ENCODE measurements at places on chromosomes 7 and 10. TPM values are rescaled to one million over a fixed set of nuclear protein-coding genes. Genes with fewer than 3 reads are reported as not detected.

Gene FEZF1
- total RNA-seq = not detected

Gene ARHGAP12
- 33.2 TPM for total RNA-seq

Gene GDF10
- 2.9 TPM for total RNA-seq

Gene EDRF1
- 42.7 TPM for total RNA-seq

DNA sequence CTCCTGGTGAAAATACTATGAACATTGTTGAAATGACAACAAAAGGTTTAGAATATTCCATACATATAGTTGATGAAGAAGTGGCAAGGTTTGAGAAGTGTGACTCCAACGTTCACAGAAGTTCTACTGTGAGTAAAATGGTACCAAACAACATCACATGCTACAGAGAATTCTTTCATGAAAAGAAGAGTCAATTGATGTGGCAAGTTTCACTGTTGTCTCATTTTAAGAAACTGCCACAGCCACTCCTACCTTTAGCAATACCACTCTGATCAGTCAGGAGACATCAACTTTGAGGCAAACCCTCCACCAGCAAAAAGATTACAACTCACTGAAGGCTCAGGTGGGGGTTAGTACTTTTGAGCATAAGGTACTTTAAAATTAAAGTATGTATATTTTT is 693.3 kb downstream of the GRID1 start:
- no peak for DNase-seq

DNA sequence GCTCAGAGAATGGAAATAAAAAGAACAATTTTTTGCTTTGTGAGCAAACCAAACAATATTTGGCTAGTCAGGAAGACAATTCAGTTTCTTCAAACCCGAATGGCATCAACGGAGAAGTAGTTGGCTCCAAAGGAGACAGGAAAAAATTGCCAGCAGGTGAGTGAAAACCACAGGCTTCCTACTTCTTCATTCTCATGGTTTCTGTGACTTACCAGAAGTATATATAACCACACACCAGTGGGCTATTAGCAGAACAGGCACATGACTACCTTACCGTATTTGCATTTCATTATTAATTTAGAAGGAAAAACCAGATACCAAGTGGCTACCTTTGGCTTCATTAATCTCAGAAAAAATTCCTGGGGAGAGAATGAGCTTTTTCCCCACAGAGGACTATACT is 8.8 kb downstream of the TDRD1 start:
- no peak for DNase-seq

DNA sequence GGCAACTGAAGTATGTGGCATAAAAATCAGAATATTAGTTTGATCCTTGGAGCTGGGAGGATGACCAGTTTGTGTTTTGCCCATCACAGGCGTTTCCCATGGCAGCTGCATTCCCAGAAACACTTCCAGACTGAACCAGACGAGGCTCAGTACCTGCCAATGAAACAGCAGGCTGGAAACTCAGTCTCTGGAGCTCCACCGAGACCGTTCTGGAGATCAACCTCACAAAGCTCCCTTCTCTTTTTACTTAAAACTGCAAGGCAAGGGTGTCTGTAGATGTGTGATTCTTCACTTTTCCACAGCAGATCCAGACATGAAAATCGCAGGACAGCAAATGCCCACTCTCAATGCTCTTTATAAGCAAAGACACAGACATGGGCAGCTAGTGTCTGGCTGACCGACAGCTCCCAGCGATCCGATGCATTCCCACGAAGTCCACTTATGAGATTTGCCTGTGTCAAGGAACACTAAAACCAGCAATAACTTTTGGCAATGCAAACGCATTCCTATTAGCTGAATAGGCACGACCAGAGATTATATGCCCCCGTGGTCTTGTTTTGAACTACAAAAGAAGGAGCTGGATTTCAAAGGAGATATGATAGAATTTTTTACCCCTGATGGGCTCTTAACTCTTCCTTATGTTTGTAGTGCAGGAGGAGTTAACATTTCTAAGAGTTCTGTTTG is 72.6 kb downstream of the ADAM12 start:
- no peak for DNase-seq

DNA sequence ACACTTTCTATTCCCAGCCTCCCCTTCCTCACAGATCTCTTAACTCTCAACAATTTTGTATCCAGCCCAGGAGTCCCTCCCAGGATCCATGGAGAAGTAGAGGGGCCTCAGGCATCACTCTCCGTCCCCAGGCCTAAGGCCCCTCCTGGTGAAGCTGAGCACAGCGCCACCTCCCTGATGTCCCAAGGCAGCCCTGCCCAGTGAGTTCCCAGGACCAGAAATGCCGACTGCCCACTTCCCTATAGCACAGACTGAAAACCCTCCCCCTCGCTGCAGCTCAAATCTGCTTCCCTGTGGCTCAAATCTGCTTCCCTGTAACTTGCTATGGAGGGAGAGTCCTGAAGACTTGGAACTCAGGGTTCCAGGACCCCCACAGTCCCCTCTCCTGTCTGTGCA is 35.6 kb downstream of the YKT6 start:
- no peak for DNase-seq

GRCh38 chr7:56026538-56026937 is 24.7 kb downstream of the PSPH start:
- DNase-seq = no peak

- no peak for DNase-seq
Measured at GRCh38 chr10:108352771-108353170, 1188.3 kb upstream of the SORCS1 start.

- DNase-seq = peak; percentile 39
Measured at GRCh38 chr7:124276005-124276622, 243.2 kb upstream of the TMEM229A start.
